Pons (tissue), 1 donor: ENCODE measurements at places on chromosomes 5 and 9.
A peak's percentile ranks its signal among the peaks of the same experiment; 100 is the strongest.

DNA sequence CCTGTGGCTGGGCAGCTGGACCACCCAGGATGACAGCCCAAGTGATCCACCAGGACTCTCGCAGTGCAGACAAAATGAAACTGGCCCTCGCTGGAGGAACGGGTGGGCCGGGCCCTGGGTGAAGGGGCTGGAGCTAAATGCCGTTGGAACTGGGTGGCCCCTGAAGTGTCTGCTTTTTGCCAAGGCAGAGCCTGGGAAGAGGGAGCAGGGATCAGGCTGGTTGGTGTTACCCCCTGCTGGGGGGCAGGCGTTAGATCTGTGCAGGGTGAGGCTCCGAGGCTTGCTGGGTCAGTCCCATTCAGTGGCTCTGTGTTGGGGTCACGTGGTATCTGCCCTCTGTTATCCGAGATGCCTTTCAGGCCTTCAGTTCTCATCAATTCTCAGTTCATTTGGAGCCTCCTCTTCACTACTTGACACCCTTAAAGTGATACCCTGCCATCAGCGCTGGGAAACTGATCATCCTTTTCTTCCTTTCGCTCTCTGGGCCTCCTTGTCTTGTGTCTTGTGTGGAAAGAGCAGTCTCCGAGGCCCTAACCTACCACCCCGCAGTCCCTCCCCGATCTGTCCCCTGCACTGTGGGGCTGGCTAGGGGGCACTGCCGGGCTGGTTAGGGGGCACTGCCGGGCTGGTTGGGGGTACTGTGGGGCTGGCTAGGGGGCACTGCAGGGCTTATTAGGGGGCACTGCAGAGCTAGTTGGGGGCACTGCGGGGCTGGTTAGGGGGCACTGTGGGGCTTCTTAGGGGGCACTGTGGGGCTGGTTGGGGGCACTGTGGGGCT, 37.3 kb downstream of the COL5A1 start:
- no peak for DNase-seq

DNA sequence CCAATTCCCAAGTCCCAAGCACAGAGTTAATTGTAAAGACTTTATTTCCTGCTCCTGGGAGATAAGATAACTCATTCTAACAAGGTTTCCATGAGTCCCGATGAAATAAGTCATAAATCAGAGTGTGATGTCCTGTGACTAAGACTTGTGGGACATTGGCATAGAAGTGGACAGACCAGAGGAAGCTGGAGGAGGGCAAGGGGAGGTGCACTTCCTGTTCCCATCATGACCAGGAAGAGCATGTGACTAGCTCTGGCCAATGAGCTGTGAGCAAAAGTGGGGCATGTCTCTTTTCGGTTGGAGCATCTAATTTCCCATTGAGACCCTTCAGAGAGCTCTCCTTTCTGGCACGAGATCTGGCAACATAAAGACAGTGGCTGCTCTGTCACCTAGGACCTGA, 100.4 kb downstream of the ZNF354C start:
- DNase-seq = no peak

DNA sequence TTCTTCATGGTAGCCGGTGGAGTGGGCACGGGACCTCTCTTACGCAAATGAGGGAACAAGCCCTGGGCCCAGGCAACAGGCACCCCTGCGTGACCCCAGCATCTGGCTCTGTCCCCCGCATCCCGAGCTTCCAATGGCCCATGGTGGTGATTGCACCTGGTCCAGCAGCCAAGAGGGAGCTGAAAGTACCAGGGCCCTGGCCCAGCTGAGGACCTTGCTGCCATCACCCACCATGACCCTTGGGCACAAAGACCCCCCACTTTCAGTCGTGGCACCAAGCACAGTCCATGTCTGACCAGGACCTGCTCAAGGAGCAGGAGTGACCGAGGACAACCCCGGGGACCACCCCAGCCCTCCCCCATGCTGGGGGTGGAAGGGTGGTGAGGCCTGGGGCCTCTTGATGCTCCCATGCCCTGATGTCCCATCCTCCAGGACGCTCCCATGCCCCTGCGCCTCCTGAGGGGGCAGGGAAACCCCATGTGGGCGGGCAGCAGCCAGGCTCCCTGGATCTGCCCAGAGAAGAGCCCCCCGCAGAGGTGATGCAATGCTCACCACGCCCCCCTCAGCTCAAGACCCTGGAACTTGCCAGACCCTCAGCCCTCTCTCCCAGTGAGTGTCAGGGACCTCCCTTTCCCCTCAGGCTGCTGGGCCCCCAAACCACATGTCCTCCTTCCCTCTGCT, 123.9 kb downstream of the ADAMTS2 start:
- no peak for DNase-seq

DNA sequence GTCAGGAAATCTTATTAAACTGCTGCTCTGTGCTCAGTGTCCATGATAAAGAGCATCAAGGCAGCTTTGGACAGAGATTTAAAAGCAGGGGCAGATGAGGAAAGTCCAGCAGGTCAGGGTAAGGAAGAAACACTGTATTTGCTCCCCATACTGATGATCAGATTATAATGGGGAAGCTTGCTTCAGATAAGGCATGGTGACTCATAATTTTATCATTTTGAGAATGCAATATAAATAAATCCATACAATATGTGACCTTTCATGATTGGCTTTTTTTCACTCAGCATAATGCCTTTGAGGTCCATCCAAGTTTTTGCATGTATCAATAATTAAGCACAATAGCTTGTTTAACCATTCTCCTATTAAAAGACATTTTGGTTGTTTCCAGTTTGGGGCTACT, 48.1 kb upstream of the LHFPL2 start:
- DNase-seq = no peak

DNA sequence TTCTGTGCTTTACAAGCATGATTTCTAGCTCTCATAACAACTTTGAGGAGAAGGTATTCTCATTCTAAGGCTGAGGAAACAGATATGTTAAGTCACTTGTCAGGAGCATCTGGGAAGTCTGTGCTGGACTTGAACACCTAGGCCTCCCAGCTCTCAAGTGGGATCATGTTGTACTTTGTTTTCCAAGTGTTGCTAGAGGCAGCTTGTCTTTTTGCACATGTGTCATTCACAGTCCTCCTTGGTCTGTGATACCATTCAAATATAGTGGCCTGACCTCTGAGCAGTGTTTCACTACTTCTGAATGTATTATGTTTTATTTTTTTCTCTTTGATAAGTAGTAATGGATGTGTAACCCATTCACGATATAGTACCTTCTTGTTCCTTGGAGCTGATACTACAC, 21.2 kb downstream of the ZSWIM6 start:
- DNase-seq = no peak

DNA sequence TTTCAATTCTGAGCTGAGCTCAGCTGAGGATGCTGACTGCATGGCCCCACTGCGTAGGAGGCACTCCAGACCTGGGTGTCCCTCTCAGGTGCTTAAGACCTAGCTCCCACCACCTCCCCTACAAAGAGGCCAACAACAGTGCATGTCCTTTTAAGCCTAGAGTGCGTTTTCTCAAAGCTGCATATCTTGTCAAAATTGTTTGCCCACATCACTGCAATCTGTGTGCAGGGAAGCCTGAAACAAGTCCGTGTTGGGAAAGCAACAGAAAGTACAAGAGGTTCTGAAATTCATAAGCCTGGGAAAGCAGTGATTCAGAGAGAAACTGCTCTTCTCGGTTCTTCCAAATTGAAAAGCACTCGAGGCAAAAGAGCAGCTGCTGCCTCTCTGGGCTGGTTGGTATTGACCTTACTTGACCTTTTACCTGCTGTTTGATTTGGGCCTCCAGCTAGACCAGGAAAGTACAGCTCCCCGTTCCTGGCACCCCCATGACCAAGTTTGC, 238.4 kb downstream of the NR2F1-AS1 start:
- peak; percentile 6 for DNase-seq
